Right renal pelvis (tissue), 4 donors: ENCODE measurements at places on chromosomes 6 and 20. TPM values are rescaled to one million over a fixed set of nuclear protein-coding genes. Genes with fewer than 3 reads are reported as not detected.

Gene TMEM14B
- polyA plus RNA-seq, result 104 TPM

Gene GSTA1
- 2.4 TPM for polyA plus RNA-seq

Gene GNAS
- 1,952 TPM for polyA plus RNA-seq

Gene OTOR
- not detected for polyA plus RNA-seq

Gene SLC35D3
- polyA plus RNA-seq, result 0.14 TPM

Gene ABHD16B
- not detected for polyA plus RNA-seq

Gene RUNX2
- polyA plus RNA-seq, result 2.9 TPM

Gene POPDC3
- polyA plus RNA-seq, result 0.76 TPM

Gene AGER
- polyA plus RNA-seq, result 15.9 TPM

Gene IYD
- polyA plus RNA-seq, result 3.3 TPM

Gene SLC17A2
- polyA plus RNA-seq, result 0.64 TPM

Gene TXLNB
- 2.2 TPM for polyA plus RNA-seq

Gene MAP1LC3A
- polyA plus RNA-seq, result 21.9 TPM

Gene RPP40
- 11.6 TPM for polyA plus RNA-seq

Gene CPXM1
- polyA plus RNA-seq, result 339 TPM

Gene RIPOR2
- polyA plus RNA-seq, result 7.9 TPM

Gene PANK2
- 32.5 TPM for polyA plus RNA-seq

Gene TMEM244
- not detected for polyA plus RNA-seq

Gene FOXQ1
- polyA plus RNA-seq, result 12.5 TPM

Gene PPIL6
- polyA plus RNA-seq, result 21.7 TPM

Gene PCK1
- polyA plus RNA-seq, result 19.9 TPM

Gene RIPOR3
- 7.1 TPM for polyA plus RNA-seq

Gene OR2B6
- polyA plus RNA-seq, result 0.17 TPM

Gene IL20RA
- polyA plus RNA-seq, result 1.4 TPM

Gene MCHR2
- polyA plus RNA-seq, result not detected

Gene C6orf132
- 4.1 TPM for polyA plus RNA-seq

Gene PGBD1
- 9.4 TPM for polyA plus RNA-seq

Gene UNC5CL
- polyA plus RNA-seq, result 5.3 TPM

Gene GPR6
- not detected for polyA plus RNA-seq

Gene COL9A3
- 17.6 TPM for polyA plus RNA-seq

Gene TMC2
- polyA plus RNA-seq, result 0.21 TPM

Gene FHL5
- 0.31 TPM for polyA plus RNA-seq

Gene B3GALT4
- polyA plus RNA-seq, result 5.8 TPM

Gene GUCA1A
- 0.29 TPM for polyA plus RNA-seq

Gene HLA-DOA
- 5.3 TPM for polyA plus RNA-seq

Gene CRIP3
- polyA plus RNA-seq, result 3.9 TPM

Gene GFOD1
- 1.9 TPM for polyA plus RNA-seq

Gene IP6K3
- polyA plus RNA-seq, result 0.60 TPM

Gene SPATA2
- polyA plus RNA-seq, result 11.4 TPM

Gene MAK
- 1.6 TPM for polyA plus RNA-seq

Gene PLCB1
- polyA plus RNA-seq, result 53.5 TPM

Gene HFE
- 7.4 TPM for polyA plus RNA-seq

Gene BICRAL
- polyA plus RNA-seq, result 17.1 TPM

Gene DOK5
- polyA plus RNA-seq, result 10.2 TPM

Gene CD93
- polyA plus RNA-seq, result 47.6 TPM

Gene NRSN1
- 0.58 TPM for polyA plus RNA-seq

Gene SOBP
- polyA plus RNA-seq, result 12.3 TPM

Gene TREML2
- 0.04 TPM for polyA plus RNA-seq
